HFFc6 (cell line): ENCODE measurements at places on chromosomes 4 and X.

GRCh38 chr4:113707048-113707447 is 54.5 kb downstream of the CAMK2D start:
- peak; percentile 31 for DNase-seq

DNA sequence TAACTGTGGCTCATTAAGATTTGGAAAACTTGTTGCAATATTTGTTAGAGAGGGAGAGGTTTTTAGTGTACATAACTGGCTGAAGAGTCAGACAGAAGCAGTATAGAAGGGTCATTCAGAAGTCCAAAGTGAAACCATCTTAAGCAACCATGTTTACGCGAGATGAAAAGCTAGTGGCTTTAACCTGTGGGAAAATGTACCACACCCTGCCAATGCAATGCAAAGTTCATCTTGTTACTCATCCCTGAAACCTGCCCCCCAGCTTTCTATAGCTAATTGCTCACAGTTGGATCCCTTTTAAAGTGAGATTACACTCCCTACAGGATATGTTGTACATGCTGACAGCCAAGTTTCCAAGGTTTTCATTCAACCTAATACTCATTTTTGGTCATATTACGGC is 96.7 kb upstream of the RAPGEF2 start:
- peak; percentile 13 for DNase-seq

DNA sequence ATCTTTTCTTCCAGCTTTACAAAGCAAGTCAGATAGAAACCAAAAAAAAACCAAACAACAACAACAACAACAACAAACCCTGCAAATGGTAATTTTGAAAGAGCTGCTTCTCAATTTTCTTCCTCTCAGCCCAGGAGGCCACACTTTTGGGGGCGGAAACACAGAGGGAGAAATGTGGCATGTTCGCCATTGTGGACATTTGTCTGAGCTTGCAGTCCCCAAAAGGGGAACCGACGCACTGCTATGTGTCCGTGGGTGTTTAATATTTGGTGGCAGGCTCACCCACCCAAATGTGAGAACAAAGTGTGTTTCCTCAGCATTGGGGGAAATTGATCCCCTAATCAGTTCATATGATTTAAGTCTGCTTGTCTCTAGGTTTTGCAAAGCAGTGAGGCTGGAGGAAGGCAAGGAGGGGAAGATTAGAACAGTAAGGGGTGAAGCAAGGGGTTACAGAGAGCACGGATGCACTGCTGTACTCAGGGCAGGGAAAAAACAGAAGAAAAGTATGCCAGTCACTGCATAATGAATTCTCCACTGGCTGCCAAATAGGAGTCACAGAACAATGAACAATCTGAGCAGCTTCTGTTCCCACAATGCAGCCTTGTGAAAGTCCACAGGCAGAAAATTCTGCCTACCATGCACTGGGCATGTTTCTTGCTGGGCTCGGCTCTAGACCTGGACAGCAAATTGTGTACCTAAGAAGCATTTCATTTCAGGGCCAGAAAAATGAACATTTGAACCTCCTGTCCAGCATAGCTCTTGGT is 74.7 kb upstream of the GPM6B start:
- no peak for DNase-seq

GRCh38 chr4:8171266-8171665 is 12.7 kb upstream of the ABLIM2 start:
- DNase-seq: no peak

GRCh38 chr4:12770351-12770750 is 713.8 kb downstream of the RAB28 start:
- DNase-seq: no peak

DNA sequence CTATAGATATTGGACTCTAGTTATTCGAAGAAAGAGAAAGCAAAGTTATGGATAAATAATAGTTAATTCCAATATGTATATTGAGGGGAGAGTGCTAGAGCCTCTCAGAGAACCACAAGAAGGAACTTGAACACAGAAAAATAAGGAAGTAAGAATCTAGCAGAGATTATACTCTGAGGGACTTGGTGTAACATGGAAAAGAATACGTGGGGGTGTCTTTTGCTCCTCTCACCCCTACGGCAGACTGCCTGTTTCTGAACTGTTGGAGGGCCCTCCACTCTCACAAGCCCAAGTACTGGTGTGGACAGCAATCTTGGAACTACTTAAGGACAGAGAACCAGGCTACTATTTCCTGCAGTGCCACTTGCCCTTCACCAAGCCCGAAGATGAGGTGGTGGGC is 1174.4 kb upstream of the PCDH10 start:
- DNase-seq: peak; percentile 6

DNA sequence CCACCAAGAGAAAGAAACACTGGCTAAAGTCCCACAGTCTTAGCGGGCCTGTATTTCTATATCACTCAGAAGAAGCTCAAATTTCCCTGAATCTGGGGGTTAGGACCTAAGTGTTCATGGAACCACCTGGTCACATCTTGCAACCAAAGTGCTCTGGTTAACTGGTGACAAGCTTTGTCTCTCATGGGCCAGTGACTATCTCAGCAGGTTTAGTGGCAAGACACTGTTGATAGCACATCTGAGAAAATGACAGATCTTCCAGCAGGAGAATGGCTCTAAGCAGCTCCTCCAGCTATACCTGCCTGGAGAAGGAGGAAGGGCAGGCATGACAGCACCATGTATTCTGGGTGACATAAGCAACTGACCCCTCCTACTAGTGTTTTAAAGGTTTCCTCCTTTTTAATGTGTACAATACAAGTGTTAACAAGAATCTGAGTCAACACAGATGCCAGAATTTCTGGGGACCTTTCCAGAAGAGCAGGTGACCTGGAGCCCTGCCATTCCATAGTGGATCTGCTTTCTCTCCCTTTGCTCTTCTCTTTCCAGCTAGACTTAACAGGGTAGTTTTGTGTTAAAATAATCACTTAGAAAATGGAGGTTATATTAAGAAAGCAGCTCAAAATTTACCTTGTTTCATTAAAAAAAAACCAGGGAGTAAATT is 17.3 kb upstream of the QRFPR start:
- no peak for DNase-seq

DNA sequence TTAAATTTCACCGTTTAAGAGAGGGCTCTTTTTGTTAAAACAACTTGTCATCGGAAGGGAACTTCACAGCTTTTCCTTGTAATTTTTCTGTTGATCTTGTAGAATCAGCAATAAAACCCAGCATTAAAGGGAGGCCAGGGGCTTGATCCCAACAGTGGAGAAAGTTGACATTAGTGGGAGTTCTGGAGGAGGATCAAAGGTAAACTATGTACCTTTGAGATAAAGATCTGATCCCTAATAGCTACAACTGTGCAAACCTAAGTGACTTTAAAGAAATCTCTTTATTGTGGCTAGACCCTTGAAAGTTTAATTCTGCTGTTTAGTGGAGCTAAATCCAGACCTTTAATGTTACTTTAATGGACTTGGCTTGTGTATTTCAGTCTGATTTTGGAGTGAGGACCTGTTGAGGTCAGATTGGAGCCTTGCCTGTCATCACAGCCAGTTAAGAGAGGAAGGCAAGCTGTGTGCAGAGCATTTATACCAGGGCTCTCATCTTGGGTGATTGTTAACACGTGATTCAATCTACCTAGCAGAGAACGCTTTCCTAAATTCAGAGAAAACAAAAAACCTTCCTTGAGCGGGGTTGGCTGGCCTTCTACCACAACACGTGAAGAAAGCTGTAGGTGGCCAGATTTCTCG is 1.7 kb downstream of the DOCK11 start:
- DNase-seq: no peak

DNA sequence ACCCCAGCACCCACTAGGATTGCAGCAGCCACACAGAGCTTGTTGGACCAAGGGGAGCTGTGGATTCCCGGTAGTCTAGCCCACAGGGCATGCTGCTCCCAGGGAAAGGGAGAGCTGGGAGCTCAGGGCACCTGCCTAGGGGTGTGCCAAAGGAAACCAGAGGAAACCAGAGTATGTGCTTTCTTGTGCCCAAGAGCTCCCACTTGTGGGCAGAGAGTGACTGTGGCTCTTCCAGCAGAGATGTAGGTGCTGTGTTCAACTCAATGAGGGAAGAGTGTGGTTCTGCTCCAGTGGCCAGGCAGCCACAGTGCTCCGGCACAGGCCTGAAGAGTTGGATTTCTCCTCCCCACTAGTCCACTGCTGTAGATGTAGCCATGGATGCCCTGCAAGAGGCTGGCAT is 1050.0 kb upstream of the INTU start:
- DNase-seq: no peak

GRCh38 chr4:86346320-86346719 is 13.5 kb downstream of the MAPK10 start:
- no peak for DNase-seq

GRCh38 chr4:76582074-76582816 is 147.2 kb downstream of the SHROOM3 start:
- no peak for DNase-seq

DNA sequence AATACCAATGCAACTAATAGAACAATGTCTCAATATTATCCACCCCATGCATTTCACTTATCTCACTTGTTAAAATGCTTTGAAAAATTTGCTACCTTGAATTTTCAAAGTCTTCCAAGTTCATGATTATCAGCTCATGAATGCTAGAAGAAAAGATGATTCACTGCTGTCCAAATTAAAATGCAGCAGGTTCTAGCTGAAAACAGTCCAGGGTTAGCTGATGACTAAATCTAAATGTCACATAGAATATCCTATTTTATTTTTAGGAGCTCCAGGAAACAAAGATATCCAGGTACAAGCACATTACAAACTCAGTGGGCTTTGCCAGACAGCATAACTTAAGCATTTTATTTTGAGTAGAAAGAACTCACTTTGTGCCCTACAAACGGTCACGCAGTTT is 38.0 kb upstream of the SPARCL1 start:
- DNase-seq: no peak

DNA sequence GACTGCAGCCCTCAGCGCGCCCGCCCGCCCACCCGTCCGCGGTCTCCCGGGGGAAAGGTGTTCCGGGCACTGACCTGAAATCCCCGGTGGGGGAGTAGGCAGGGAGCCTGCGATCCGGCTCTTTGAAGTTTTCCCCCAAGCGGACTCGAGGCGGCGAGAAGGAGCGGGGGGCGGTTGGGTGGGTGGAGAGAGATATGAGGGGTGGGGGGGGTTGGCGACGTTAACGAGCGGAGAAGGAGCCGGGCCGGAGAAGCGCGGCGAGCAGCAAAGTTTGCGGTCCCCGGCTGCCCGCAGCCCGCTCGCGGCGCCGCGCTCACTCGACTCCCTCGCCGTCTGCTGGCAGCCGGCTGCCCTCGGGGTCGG is 636 bp downstream of the BCOR start:
- no peak for DNase-seq

DNA sequence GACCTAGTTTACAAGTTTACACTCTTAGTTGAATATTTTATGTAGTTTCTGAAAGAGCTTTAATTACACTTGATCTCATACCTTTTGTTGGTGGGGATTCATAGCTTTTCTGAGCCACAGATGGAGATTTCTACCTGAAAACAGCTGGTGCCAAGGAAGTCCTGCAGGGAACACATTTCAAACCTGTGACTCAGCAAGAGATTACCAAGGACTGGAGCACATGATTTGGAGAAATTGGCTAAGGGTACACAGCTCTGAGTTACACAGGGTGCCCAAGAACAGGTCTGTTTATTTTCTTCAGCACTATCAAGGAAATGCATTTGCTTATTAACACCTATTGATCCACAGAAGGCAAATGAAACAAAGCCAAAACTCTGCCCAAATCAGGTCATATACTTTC is 691.5 kb downstream of the KCTD8 start:
- no peak for DNase-seq
